ENCODE measurements at places on chromosomes 3 and 15.

- DNase-seq = no peak
Observed at GRCh38 chr3:149153402-149153801, 24.0 kb downstream of the HPS3 start.

DNA sequence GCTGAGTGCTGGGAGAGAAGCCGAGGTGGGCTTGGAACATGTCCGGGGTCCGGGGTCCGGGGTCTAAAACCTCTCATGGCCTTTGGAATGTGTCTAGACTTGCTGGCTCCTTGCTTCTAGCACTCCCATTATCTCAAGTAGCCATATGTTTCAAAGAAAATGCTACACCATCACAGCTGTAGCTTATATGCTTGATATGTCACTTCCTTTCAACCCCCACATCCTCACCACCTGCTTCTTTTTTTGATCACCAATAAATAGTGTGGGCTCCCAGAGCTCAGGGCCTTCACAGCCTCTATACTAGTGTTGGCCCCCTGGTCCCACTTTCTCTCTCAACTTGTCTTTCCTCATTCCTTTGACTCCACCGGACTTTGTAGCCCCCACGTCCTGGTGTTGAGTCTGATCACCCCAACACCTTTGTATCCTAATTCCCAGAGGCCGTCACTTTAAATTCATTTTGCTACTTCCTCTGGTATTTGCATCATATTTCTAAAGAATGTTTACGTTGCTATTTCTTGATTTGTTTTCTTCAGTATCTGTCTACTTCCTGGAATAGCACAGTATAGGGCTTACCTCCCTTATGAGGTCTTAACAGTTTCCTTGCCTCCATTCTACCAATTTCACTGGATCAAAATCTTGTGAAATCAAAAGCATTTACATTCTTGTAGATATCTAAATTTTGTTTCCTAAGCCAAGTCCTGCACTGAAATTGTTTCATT, 71.9 kb upstream of the CHRNB4 start:
- no peak for DNase-seq

- DNase-seq = no peak
Observed at GRCh38 chr3:152293347-152294006, 24.7 kb downstream of the MBNL1 start.

DNA sequence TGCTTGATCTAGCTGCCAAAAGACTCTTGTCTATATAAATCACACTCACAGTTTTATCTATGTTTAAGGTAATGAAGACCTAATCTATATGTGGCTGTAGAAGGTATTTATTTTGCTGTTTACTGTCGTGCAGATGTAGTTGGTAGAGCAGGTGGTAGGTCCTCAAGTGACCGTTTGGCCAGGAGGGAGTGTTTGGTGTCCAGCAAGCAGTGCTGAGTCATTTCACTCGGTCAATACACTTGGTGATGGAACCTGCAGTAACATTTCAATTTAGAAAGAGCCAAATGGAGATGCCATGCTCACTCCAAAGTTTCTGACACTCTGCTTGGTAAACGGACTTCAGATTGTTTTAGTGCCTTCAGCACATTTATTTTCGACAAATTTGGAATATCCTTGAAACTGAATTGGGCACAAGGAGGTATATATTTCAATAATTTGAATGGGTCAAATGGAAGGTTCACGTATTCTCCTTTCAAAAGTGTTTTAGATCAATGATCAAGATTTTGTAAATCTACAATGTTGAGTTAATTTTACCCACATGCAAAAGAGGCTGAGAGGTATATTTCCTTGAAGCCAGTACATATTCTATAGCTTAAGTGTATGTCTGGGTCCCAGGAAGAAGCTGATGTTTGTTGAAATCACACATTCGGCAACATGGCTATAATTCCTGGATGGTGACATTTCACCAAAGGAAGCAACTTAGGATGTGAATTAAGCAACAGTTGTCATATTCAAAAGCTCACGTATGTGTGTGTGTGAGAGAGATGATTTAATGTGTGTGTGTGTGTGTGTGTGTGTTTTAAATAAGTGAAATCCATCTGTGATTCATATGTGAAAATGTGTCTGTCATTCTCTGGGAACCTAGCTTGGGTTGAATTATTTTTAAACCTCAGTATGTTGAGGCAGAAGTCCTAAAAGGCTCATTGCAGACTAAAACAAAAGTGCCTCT, 7.7 kb upstream of the CX3CR1 start:
- DNase-seq = no peak

GRCh38 chr3:100899440-100900091, 93.7 kb downstream of the ABI3BP start:
- DNase-seq = no peak

DNA sequence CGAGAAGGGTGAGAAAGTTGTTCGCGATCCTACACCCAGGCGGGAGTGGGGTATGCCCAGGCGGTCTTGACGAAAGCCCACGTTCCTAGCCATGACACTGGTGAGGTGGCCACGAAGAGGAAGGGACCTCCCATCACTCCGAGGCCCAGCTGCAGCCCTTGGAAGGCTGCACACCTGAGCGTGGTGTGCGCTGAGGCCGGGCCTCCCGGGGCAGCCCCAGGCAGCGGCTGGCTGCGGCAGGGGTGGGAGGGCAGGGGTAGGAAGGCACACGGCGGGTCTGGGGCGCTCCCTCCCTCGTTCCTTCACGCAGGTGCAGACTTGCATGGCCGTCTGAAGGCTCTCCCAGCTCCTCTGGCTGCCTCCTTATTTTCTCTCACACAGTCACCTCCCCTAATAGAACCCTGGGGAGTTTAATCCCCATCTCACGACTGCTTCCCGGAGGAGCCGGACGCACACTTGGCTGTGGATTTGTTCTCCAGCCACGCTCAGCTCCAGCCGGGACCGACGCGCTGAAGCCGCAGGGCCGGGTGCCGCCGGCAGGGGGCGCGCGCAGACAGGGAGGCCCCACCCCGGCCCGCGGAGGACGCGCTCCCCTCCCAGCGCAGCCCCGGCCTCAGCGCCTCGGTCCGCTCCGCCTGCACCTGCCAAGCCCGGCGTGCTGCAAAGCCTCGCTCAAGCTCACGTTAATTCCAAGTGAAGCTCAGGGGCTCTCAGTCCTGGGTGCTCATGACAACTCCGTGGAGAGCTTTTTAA, 37.8 kb upstream of the MUC4 start:
- no peak for DNase-seq

DNA sequence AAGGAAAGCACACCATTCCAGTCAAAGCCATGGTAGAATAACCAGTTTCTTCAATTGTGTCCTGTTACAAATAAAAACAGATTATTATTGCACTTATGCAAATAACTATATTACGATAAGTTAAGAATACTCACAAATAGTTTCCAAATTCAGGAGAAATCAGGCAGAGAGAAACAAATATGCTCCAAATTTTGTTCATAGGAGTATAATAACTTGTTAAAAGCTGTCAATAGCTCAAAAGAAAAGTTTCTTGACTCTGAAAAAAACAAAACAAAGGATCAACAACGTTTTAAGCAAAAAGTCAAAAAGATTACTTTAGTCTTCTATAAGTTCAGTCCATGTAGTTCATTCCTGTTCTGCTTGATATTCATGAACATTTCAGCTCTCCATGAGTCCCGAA, 59.7 kb upstream of the BDH1 start:
- no peak for DNase-seq

DNA sequence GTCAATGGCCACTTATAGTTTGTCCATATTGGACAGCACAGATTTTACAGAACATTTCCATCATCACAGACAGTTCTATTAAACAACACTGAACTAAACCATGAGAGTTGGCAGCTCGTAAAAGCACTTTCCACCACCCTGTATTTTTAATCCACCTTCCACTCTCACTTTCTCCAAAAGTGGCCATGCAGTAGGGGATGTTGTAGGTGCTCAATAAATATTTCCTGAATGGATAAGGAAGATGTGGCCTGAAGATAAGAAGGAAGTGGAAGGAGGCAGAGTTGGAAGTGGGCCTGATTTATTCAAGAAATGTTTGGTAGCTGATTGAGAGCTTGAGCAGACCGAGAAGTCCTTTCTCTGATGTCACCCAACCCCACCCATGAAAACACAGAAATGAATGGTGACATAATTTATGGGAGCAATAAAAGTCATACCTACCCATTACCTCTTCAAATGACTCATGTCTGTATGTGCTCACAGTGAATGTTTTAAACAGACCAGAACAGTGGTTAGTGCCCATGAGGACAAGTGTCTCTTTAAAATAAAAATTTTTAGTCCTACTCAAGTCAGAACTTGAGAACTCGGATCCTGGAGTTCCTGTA, 39.6 kb upstream of the CTNNB1 start:
- no peak for DNase-seq

DNA sequence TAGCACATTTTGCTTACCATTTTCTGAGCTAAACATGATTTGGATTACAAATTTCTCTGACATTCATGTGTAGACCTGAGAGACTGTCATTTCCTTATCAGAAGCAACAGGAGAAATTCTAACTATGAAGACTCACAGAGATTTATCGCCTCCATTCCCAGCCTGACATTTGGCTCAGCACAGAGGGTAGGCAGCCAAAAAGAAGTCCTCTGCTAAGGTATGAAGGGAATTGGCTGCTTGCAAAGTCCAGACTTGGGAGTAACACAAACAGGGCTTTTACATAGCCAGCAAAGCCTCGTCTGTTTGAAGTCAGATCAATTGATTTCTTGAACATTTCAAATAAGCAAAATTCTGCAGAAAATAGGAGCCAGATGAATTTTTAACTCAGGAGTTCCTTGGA, 57.0 kb upstream of the CMSS1 start:
- DNase-seq = no peak

GRCh38 chr3:13080591-13080990, 7.4 kb upstream of the IQSEC1 start:
- no peak for DNase-seq

DNA sequence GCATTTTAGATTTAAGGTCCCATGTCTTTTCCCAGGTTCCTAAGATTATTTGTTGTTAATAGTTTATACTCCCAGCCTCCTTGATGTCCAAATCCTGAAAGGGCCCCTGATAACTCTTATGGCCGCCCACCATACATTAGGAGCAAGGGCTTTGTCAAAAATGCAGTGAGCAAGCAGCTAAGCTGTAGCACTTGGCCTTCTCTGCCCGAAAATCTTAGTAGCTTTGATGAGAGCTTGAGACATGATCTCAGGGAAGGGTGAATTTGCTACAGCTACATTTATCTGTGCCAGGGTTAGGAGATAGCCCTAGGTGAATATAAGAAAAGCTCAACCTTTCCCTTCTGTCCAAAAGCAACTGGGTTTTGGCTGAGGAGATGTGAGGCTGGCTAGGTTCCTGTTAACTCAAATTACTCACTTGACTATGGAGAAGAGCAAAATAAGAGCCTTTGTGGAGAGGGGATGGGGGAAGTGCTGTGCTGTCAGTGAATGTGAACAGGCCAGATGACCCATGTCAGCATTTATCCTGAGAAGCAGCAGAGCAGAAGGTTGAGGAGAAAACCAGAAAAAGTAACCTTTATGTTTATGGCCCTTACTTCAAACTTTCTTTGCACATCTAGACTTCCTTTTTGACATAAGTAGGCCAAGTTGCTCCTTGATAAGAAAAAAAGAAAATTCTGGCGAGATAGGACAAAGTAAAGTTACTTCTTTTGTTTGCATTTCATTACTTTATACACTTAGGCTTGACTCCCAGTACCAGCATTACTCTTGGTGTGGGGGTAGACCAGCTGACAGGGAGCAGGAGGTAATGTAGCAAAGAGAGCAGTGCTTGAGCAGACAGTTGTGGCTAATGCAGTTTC, 21.1 kb downstream of the MAPK6 start:
- no peak for DNase-seq

DNA sequence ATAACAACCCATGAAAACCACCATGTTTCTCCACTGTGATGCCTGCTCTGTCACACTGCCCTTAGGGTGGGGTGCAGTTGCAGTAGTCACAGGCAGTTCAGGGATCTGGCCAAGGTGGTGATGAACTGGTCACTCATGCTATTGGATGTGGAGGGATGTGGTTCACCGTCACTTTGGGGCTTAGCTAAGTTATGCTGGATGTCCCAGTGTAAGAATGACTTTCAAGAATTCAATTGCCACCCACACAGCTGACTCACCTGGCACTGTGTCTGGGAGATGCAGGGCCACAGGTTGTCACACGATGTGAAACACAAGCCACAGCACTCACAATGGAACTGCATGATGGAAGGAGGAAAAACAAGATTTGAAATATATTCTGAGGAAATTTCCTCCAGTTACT, 146.1 kb upstream of the CTNNB1 start:
- DNase-seq = no peak

GRCh38 chr3:120410116-120410515, 40.7 kb downstream of the FSTL1 start:
- no peak for DNase-seq

DNA sequence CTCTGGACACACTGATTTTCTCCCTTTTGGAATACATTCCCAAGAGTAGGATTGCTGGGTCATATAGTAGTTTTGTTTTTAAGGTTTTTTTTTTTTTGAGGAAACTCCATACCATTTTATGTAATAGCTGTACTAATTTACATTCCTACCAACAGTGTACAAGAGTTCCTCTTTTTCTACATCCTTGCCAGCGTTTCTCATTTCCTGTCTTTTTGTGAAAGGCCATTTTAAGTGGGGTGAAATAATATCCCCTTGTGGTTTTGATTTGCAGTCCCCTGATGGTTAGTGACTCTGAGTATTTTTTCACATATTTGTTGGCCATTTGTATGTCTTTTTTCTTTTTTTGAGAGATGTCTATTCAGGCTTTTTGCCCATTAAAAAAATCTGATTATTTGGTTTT, 1205.5 kb downstream of the ROBO1 start:
- no peak for DNase-seq

GRCh38 chr15:80599359-80599758, 95.8 kb upstream of the ABHD17C start:
- no peak for DNase-seq

DNA sequence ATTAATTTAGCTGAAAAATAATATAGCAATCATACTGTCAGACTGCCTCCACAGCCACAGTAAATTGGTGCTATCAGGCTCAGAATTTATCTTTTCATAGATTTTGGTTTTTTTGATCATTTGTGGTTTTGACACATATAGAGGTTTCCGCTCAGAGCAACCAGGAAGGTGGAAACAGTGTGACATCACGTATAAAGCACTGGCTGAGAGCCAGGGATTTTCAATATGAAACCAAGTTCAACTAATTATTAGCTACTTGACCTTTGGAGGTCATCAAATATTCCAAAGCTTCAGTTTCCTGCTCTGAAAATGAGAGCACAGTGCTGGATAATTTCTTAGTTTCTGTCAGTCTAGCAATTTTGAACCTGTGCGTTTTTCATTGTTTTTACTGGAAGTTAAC, 433.8 kb upstream of the SUCLG2 start:
- peak; percentile 2 for DNase-seq
